ENCODE measurements at places on chromosomes 12 and 14.

- DNase-seq: no peak
These were observed 108.5 kb downstream of the ZFC3H1 start for GRCh38 chr12:71555191-71555590.

DNA sequence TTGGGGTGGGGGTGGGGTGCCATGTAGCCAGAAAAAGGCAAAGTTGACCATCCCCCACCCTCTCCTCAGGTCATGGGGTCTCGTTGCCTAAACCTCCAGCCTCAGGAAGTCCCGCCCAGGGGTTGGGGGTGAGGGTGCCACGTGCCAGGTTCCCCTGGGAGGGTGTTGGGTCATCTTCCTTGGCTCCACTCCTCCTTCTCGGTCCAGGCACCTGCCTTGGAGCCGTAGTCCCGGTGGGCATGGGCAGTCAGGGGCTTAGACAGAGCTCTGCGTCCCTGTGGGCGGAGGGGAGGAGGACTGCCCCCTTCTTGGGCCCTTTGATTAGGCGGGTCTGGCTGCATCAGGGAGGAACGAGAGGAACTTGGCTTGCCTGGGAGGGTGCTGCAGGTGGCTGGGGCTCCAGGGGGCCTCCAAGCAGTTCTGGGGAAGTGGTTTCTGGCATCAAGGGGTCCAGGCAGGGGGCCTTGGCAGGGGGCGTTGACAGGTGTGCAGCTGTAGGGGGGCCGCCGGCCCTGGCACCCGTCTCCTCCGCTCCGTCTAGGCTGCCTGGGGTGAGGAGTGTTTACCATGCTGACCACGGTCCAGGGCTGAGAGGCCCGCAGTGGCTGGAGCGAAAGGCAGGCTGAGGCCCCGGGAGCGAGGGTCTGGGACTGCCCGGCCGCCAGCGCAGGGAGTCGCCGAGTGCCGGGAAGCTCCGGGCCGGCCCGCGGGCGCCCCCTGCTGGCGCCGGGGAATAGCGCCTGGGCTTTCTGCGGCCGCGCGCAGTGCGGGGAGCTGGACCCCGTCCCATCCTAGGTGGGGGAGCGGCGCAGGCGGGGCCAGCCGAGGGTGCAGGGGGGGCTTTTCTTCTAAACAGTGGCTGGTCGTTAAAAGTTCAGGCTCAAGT lies 7.9 kb downstream of the SETD1B start:
- DNase-seq: peak; percentile 80

DNA sequence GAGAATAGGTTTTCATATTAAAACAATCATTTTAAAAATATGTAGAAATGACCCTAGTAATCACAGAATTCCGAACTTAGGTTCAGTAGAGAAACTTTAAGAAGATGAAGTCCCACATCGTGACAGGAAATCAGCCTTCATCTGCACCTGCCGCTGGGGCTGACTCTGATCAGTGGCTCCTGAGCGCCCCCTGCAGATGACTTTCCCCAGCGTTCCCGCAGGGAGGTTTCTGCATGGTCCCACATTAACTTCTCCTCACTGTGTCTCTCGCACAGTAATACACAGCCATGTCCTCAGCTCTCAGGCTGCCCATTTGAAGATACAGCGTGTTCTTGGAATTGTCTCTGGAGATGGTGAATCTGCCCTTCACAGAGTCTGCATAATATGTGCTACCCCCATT lies 1131.1 kb downstream of the TMEM121 start:
- DNase-seq: no peak

DNA sequence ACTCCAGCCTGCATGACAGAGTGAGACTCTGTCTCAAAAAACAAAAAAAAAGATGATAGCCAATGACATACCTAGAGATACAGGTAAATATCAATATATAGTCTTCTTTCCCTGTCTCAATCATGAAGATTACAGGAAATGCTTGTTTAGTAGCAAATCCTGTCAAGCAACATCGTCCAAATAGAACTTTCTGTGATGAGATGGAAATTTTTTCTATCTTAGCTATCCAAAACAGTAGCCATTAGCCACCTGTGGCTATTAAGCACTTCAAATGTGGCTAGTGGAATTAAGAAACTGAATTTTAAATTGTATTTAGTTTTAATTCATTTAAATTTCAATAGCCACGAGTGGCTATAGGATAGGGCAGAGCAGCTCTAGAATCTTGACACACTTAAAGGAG lies 33.2 kb upstream of the RIC8B start:
- no peak for DNase-seq

- DNase-seq: no peak
These were observed 9.9 kb downstream of the RNASE9 start for GRCh38 chr14:20550926-20551325.

DNA sequence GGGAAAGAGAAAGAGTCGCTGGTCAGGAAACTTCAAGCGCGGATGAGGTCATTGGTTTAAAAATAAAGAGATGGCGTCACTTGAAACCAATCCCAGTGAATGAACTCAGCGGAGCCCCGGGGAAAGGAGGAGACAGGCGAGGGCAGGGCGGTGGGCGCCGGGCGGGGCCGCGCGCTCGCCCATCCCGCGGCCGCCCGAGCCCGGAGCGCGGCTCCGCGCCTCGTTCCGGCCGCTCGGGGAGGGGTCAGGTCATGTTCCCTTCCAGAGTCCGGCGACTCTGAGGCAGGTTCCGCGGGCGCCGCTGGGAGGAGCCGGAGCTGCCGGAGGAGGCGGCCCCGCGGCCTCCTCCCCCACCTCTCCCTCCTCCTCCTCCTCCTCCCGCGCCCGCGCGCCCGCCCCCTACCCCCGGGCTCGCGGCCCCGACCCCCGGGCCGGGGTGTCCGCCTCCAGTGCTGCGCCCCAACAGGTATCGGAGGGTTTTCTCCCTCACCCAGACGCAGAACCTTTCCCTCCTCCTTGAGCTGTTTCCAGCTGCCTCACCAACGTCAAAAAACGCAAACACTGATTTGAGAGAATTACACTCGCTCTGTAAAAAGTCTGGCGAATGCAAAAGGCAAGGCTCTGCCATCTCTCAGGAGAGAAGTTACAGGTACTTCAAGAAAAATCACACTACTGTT lies at the start of gene DUSP16:
DUSP16 (minus strand) TSS at position 279 of the 677 bp plus-strand sequence. CDS start 41,765 bp downstream, outside the sequence.
- DNase-seq: peak; percentile 99

GRCh38 chr12:13204428-13204827 lies 7.9 kb downstream of the EMP1 start:
- peak; percentile 37 for DNase-seq

DNA sequence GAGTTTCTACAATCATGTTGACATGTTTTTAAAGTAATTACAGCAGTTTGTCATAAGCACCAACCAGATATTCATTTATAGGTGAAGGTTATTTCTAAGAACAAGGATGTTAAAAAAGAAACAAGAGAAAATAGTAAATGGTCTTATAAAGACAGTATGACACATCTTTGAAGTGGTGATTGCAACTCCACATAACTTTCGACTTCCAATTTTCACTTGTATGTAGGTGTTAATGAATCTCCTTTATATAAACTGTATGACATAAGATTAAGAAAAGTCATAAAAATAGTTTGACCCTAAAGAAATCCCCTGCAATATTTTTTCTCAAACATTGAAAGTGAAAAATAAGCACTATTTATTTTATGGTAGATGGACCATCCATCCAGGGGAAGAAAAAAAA lies 144.8 kb upstream of the PTPRQ start:
- no peak for DNase-seq

- DNase-seq: no peak
These were observed 1.7 kb upstream of the EIF5 start for GRCh38 chr14:103332143-103332919.

- DNase-seq: no peak
These were observed 49.1 kb downstream of the ARL6IP4 start for GRCh38 chr12:123029550-123029949.

GRCh38 chr12:92261071-92261470 lies 115.4 kb upstream of the BTG1 start:
- no peak for DNase-seq

DNA sequence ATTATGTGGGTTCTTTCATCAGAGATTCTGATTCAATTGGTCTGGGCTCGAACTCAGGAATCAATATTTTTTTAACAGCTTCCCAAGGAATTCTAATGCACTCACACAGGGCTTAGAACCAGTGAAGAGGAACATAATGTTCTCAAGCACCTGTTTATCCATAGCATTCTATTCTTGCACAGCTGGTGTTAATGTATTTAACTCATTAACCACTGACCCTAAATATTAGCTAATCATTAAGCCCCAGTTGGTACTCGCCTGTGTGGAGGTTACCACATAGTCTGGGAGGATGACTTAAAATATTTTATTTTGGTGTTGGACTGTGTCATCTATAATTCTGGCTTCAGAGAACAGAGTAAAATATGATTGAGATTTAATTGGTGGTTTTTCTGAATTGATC lies 45.3 kb downstream of the LRP6 start:
- DNase-seq: no peak

- DNase-seq: no peak
These were observed 104.3 kb upstream of the MAX start for GRCh38 chr14:65206448-65207096.

- no peak for DNase-seq
These were observed 86.8 kb downstream of the NUAK1 start for GRCh38 chr12:106051853-106052531.

DNA sequence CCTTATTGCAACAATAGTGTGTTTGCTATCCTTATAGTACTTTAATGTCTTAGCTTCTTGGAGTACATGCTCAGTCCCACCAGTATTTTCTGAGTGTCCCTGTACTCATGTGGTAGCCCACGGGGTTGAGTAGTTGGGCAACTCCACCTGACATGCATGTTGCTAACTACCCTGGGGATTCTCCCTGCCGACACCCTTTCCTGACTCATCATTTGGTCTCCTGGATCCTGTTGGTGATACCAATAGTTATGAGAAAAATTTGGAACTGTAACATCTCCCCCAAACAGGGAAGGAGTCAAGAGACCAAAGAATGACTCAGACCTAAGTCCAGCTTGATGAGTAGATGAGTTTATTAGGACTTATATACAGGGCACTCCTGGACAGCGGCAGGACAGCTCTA lies 101.6 kb downstream of the BRMS1L start:
- DNase-seq: no peak

- peak; percentile 70 for DNase-seq
These were observed 147.9 kb upstream of the NCOR2 start for GRCh38 chr12:124715121-124715990.

DNA sequence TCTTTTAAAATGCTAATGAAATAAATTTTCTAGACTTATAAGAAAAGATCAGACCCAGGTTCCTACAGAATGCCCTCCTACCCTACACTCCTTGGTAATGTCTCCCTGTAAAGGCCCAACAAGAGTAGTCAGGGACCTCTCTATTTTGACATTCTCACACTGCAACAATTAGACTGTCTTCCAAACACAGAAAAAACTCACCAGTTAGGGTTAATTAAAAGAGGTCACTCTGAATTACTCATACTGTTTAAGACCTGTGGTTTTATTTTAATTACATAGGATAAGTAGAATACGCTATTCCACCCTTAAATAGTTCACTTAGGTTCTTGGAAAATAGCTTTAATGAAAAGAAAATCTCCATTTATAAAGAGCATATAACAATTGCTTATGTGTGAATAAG lies 142.4 kb downstream of the ITPR2 start:
- no peak for DNase-seq

DNA sequence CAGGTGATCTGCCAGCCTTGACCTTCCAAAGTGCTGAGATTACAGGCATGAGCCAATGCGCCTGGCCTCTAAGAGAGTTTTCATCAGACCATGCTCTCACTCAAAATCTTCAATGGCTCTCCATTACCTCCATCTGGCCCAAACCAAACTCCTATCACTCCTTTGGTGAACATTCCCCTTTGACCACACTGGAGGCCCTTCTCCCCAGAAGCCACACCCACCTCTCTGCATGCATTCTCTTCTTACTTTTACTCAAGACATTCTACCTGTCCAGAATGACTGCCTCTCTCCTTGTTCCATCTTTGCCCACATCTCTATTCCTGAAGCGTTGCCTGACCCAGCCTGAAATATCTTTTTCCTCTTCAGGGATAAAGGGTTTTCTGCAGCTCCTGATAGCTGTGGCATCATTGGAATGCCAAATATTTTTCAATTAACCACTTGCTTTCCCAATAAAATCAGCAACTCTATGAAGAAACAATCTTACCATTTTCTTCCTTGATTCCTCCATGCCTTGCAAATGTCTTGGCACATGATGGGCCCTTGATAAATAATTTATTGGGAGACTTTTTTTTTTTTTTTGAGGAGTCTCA lies 15.5 kb downstream of the PLEK2 start:
- no peak for DNase-seq

DNA sequence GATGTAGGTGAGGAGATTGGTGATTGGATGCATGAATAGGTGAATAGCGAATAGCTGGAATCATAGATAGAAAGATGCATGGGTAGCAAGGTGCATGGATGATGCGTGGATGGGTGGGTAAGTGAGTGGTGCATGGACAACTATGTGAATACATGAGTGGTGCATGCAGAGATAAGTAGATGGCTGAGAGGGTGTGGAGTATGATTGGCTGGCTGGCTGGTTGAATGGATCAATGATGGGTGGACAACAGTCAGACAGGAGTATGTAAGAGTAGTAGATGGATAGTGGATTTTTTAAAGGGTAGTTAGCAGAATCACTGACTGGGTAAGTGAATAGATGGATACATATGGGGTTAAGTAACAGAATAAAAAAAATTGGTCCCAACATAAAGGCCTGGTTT lies 33.9 kb downstream of the SERPINA3 start:
- no peak for DNase-seq

DNA sequence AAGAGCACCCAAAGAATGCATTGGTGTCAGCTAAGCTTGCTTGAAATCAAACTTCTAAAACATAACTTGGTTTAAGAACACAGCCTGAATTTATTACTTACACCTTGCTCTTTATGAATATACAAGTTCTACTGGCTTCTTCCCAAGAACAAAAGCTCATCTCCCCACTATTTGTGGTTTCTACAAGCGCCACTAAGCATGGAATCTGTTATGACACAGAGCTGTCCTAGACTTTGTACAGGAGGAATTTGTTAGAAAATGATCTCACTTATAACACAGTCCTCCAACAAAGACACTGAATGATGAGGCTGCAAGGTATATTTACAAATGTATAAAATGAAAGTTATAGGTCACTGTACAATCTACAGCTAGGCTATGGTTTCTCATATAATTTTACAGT lies 452.1 kb downstream of the BCAT1 start:
- no peak for DNase-seq

GRCh38 chr12:51823875-51824565 lies 24.5 kb downstream of the FIGNL2 start:
- peak; percentile 72 for DNase-seq

- no peak for DNase-seq
These were observed 318.5 kb downstream of the ALG10 start for GRCh38 chr12:34340534-34341361.

DNA sequence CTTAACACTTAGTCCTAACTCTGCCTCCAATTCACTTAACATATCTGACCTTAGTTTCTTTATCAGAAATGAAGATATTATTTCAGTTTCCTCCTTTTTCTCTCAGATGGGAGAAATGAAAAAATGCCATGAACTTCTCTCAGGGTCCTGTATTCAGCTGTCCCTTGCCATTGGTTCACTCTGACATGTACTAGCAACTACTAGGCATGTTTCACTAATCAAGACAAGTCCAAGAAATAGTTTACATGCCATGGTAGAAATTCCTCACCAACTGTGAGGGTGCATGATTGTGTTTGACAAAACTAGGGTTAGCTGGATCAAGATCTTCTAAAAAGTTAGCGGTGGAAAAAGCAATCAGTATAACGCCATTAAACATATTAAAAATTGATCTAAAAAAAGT lies 7.0 kb upstream of the ATXN7L3B start:
- no peak for DNase-seq

- DNase-seq: no peak
These were observed 1.4 kb downstream of the KCNMB4 start for GRCh38 chr12:70367258-70368141.

GRCh38 chr12:24659016-24659415 lies 289.9 kb downstream of the BCAT1 start:
- DNase-seq: no peak

- DNase-seq: no peak
These were observed 122.7 kb downstream of the C12orf42 start for GRCh38 chr12:103373088-103373523.

- no peak for DNase-seq
These were observed 958 bp downstream of the SPATS2 start for GRCh38 chr12:49368240-49368600.

Measured in LoVo (cell line).